ENCODE measurements at places on chromosomes 5 and 9. TPM values are rescaled to one million over a fixed set of nuclear protein-coding genes. Genes with fewer than 3 reads are reported as not detected.

The PCDHGB3 gene
- total RNA-seq: 0.54 TPM

The IL4 gene
- not detected for total RNA-seq

The OBP2B gene
- not detected for total RNA-seq

The TNC gene
- total RNA-seq: 151 TPM

The SCGB3A2 gene
- not detected for total RNA-seq

The CYLC2 gene
- total RNA-seq: not detected

The CD74 gene
- total RNA-seq: 1.8 TPM

The SPIN1 gene
- total RNA-seq: 149 TPM

The TAF11L6 gene
- not detected for total RNA-seq

The NUDT12 gene
- total RNA-seq: 4.5 TPM

The KCNV2 gene
- total RNA-seq: not detected

The ANKRD20A1 gene
- total RNA-seq: not detected

The GABBR2 gene
- not detected for total RNA-seq

The TOR1B gene
- total RNA-seq: 74.6 TPM

The GNA14 gene
- total RNA-seq: 0.42 TPM

The NDST1 gene
- total RNA-seq: 44.2 TPM

The SLC4A9 gene
- not detected for total RNA-seq

The BTNL3 gene
- not detected for total RNA-seq

The GFI1B gene
- total RNA-seq: 0.30 TPM

The MED7 gene
- 13.7 TPM for total RNA-seq

The PTGS1 gene
- total RNA-seq: 4.8 TPM

The CDC25C gene
- 20.5 TPM for total RNA-seq

The PCDHGC4 gene
- total RNA-seq: 0.69 TPM

The IFNA6 gene
- total RNA-seq: not detected

The SPAAR gene
- not detected for total RNA-seq

The PCDHAC1 gene
- total RNA-seq: 0.25 TPM

Measured in M059J (cell line).